ENCODE measurements at places on chromosomes 16 and 17.

GRCh38 chr16:35506018-35506897 is 2046.8 kb downstream of the TP53TG3F start:
- no peak for DNase-seq

DNA sequence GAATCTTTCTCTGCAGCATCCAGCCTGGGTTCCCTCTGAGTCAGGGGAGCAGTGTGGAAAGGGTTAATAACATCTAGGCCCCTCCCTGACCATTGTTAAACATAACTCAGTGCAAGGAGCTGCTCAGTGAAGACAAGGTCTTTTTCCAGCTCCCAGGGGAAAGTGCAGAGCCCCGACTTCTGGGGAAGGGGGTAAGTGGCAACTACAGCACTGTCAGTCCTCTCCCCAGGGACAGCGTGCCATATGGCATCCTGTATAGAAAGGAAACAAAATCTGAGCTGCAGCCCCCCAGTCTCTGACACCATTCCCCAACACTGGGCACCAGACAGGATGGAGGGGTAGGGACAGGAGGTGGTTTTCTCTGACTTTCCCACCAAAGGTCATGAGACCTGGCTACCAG is 7.8 kb downstream of the MRPL27 start:
- no peak for DNase-seq

- no peak for DNase-seq
Observed at GRCh38 chr17:9020096-9020823, 1.1 kb upstream of the NTN1 start.

- no peak for DNase-seq
Observed at GRCh38 chr17:22142091-22142490, 449.8 kb downstream of the KCNJ18 start.

GRCh38 chr17:66514227-66514806 is 211.9 kb downstream of the PRKCA start:
- no peak for DNase-seq

DNA sequence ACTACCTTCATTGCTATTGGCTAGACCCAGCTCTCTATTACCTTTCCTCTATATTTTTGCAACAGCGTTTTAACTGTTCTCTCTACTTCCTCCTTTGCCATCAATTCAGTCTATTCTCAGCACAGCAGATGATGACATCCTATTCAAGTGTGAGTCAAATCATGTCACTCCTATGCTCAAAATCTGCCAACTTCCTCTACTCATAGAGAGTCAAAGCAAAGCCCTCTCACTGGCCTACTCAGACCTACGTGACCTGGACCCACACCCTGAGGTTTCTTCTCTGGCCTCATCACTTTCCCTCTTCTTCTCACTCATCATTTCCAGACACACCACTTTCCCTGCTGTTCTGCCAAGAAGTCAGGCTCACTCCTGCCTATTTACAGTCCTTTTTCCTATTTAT is 289.0 kb upstream of the AXIN2 start:
- DNase-seq: no peak
